LNCaP clone FGC (cell line): ENCODE measurements at places on chromosomes 3 and 15.

DNA sequence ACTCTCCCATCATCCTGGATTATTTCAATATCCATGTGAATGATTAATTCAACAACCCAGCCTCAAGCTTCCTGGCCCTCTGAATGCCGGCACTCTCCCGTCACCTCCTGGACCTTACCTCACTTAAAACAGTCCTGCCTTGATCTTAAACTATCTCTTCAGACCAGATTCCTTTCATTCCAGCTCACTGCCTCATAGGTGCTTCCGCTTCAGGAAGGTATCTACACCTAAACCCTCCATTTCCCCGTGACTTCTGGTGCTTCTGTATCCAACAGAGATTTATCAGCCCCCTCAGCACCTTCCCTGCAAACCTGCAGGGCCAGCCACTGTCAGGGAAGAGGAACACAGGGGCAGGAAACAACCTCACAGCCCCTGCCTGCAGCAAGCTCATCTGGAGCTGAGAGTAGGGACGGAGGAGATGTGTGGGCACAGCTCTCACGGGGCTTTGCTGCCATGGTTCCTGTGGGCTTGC lies 98.9 kb upstream of the TJP1 start:
- no peak for DNase-seq

DNA sequence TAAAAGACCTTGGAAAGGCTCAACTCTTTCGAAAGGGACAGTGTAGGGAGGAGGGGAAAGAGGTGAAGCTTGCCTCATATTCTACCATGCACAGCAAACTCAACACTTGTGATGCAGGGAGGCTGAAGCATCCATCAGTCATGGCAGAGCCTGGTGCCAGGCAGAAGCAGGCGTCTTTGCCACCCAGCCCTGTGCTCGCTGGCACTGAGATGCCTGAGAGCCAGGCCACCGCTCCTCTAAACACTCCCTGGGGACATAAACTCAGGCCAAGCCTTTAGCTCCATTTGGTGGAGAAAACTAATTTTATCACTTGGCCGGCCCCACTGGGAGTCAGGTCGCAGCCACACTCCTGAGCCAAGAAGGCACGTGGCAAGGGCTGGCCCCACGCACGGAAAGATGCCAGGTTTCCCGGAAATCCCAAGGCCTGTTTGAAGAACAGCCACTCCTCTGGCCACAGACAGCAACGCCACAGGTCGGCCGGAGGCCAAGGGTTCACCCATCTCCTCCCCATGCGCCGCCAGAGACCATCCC lies 30.7 kb downstream of the XXYLT1 start:
- no peak for DNase-seq

DNA sequence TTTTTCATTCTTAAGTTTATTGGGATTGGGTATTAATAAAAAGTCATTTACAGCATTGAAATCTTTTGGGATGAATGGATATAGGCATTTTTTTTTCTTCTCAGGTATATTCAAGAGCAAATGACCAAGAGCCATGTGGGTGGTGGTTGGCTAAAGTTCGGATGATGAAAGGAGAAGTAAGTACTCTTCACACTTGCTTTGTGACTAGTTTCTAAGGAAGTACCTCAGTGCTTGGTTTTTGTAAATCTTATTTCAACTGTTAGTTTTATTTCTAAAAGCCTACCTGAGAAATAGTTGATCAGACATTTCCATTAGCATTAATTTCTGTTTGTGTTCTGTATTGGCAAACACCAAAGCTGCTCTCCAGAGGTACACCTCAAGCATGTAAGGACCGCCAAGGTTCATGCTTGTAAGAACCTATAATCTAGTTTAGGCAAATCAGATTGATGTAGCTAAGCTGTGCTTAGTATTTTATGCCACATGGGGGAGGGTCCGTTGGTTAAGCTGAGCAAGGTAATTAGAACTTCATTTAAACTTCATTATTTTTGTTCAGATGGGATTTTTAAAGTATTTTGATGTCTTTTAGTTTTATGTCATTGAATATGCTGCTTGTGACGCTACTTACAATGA lies 35.4 kb downstream of the FXR1 start:
- DNase-seq = no peak

DNA sequence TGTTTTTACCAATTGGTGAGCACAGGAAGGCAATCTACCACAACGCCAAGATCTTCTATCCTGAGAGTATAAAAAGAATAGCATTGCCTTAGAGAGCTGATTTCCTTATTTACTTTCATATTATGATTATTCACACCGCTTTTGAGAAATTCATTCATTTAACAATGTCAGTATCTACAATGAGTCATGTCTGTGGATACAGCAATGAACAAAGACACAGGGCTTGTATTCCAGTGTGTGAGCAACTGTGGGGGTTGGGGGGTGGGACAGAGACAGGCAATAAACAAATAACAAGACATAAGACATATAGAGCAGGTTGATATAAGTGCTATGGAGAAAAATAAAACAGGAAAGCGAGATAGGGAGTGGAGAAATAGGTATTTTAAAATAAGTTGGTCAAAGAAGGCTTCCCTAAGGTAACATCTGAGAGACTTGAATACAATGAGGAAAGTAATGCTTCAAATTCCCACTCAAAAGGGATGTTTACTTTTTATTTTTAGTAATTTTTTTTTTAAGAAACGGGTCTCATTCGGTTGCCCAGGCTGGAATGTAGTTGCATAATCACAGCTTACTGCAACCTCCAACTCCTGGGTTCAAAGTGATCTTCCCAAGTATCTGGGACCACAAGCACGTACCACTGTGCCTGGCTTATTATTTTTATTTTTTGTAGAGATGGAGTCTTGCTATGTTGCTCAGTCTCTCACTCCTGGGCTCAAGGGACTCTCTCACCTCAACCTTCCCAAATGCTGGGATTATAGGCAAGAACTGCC lies 45.7 kb downstream of the PGBD4 start:
- DNase-seq = no peak

GRCh38 chr15:101723171-101723873 lies 951 bp downstream of the TARS3 start:
- no peak for DNase-seq

- no peak for DNase-seq
Measured at GRCh38 chr3:123411340-123412040, 37.4 kb downstream of the ADCY5 start.

- DNase-seq = no peak
Measured at GRCh38 chr3:156291272-156292123, 171.1 kb downstream of the KCNAB1 start.

- DNase-seq = no peak
Measured at GRCh38 chr15:69138963-69139362, 21.5 kb upstream of the GLCE start.

- no peak for DNase-seq
Measured at GRCh38 chr3:140842984-140843649, 98.5 kb upstream of the SLC25A36 start.

GRCh38 chr15:95288626-95289025 lies 1041.9 kb upstream of the NR2F2 start:
- no peak for DNase-seq

DNA sequence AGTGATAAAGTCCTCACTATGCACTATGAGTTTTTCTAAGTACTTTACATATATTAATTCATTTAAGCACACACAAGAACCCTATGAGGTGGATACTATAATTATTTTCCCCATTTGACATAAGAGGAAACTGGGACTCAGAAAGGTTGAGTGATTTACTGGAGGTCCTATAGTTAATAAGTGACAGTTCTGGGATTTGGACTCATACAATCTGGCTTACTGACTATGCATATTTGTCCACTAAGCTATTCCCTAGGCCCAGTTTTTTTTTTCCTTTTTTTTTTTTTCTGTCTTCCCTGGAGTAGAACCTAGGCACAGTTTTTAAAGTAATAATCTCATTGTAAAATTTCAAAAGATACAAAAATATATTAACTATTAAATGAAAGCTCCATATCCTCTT lies 6.3 kb upstream of the RTP2 start:
- no peak for DNase-seq

GRCh38 chr3:131223373-131224289 lies 157.9 kb upstream of the NUDT16 start:
- DNase-seq = no peak

DNA sequence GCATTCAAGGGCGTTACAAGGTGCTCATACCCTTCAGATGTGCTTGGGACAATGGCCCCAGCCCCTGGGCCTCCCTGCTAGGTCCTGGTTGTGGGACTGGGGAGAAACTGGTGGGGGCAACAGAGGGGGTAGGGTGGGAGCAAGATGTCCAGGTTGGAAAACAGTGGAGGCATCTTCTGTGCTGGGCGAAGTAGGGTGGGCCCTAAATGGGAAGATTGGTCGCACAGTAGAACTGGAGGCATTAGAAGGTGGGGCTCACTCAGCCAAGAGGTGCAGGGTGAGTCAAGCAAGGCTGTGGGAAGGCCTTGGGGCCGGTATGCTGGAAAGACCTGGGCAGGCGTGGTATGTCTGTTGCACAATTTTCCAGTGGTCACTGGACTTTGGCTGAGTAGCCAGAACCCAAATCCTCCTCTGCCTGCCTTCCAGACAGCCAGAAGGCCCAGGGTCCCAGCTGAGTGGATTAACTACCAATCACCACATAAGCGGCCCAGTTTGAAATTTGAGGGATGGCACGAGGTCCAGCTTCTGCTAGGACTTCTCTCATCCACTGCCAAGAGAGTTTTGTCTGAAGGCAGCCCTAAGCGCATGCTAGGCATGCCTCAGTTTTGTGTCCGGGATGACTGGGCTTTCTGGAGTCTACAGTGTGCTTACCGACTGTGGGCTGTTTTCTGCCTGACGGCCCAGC lies 74.5 kb downstream of the LSM3 start:
- DNase-seq = no peak

DNA sequence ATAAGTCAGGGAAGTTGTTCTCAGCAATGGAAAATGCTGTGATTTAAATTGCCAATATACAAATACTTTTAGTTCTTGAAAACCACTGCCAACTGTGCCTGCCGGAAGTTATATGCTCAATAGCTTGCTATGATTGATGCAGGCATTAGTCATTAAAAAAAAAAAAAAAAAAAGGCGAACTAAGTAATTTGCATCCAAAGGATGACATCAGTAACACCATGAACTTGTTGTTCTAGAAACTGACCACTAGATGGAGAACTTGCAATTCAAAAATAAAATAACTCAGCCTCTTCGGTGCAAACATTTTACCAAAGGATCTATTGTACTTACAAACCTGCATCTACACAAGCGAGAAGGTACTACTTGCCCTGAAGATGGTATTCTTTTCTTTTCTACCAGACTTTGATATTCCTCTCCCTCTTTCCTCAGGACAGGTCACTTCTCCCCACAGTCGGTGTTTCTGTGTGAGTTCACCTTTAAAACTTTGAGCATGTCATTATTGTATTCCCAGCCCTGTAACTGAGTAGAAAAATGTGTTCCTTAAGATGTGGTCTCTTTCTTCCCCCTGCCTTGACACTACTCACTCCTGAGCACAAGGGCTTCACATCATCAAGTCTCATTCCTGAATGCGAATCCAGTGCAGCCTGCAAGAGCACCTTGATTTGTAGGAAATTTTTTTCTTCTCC lies 115.0 kb upstream of the VEPH1 start:
- peak; percentile 54 for DNase-seq

DNA sequence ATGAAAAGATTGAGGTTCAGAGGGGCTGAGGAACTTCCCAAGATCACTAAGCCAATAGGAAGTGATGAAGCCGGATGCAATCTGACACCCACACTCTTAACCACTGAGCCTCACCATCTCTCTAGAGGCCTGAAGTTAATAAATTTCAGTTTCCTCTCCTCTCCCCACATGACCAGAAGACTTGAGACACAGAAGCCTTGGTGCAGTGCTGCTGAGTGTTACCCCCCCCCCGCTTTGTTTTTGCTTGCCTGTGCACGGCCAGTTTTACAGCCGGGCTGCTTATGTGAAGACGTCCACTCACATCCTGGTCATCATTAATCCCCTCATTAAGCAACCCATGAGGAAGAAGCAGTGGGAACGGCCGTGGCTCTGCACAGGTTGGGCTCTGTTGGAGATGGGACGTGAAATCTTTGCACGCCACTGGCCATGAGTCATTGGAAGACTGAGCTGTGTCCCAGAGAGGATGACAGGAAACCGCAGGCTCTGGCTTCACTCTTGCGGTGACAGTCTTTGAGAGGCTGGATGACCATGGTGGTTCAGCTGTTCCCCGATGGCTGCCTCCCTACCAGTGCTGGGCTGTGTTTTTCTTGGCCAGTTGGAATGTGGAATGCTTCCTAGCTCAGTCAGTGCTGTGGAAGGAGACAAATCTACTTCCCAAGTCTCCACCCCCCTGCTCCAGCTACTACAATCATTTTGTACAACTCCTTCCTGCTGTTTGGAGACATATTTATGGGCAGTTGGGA lies 232.6 kb upstream of the LRTM1 start:
- DNase-seq = no peak

- DNase-seq = no peak
Measured at GRCh38 chr15:45253330-45253729, 1.3 kb downstream of the SLC28A2 start.

- DNase-seq = no peak
Measured at GRCh38 chr3:152208439-152208838, 60.3 kb upstream of the MBNL1 start.

DNA sequence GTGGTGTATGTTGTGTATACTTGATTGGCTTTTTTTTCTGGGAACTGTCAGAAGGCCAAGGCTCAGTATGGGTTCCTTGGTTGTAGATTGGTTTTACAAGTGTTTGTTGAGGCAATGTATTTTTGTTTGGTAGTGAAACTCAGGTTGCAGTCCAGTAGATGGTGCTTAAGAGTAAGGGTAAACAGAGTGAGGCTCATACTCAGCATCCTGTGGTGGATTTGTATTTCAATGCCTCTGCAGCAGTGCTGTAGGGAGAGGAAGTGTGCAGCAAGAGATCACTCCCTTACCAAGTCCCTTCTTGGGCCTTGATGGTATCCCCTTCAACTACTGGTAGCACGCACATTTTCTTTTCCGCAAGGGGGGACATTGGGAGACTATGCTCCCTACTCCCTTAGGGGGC lies 428.5 kb upstream of the CNTN3 start:
- DNase-seq = peak; percentile 46

DNA sequence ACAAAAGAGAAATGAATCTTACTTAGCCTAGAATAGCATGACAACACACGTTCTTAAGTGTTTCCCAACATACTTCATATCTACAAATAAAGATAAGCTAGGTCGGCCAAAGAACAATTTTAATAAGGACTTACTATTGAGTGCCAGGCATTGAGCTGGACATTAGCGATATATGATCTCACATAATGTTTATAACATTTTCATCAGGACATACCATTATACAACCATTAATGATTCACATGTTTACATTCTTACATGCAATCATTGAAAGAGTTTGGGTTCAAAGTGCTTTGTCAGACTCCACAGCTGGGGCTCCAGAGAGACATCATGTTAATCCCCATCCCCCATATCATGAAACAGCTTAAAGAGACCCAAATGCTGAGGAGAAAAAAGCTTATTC lies 189.0 kb downstream of the STT3B start:
- DNase-seq = no peak

- no peak for DNase-seq
Measured at GRCh38 chr3:4531478-4532025, 38.4 kb downstream of the ITPR1 start.

DNA sequence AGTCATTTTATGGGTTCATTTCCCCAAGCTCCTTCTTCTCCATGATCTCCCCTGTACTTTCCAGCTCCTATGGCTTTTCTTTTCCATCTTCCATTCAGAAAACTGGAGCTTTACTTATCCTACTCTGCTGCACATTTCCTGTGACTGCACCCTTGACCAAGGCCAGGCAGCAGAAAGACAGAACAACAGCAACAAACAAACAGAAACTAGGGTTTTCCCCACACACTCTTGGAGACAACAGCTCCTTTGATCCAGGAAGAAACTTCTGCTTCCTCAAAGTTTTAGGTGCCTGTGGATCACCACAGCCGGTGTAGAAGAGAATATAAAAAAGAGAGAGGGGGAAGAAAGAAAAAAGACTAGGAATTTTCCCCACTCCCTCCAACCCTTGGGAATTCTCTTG lies 342.3 kb upstream of the CFAP20DC start:
- no peak for DNase-seq

- DNase-seq = no peak
Measured at GRCh38 chr3:13637953-13638352, 89.0 kb downstream of the FBLN2 start.
